ENCODE measurements at places on chromosomes 2 and 18.

GRCh38 chr2:193894081-193894480 is 1699.3 kb upstream of the TMEFF2 start:
- no peak for DNase-seq

- DNase-seq, result no peak
Observed at GRCh38 chr2:142723236-142723635, 154.2 kb upstream of the KYNU start.

GRCh38 chr2:108459441-108459840 is 10.4 kb downstream of the GCC2 start:
- DNase-seq, result no peak

DNA sequence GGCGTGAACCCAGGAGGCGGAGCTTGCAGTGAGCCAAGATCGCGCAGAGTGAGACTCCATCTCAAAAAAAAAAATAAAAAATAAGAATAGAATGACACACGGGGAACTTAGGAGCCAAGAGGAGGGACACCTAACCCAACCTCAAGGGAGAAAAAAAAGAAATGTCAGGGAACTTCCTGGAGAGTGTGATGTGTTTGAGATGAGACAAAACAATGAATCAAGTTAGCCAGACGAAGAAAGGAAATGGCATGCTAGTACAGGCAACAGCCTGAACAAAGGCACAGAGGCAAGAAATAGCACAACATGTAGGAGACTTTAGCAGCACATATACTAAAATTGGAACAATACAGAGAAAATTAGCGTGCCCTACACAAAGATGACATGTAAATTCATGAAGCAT is 36.7 kb upstream of the PAPOLG start:
- DNase-seq, result no peak

DNA sequence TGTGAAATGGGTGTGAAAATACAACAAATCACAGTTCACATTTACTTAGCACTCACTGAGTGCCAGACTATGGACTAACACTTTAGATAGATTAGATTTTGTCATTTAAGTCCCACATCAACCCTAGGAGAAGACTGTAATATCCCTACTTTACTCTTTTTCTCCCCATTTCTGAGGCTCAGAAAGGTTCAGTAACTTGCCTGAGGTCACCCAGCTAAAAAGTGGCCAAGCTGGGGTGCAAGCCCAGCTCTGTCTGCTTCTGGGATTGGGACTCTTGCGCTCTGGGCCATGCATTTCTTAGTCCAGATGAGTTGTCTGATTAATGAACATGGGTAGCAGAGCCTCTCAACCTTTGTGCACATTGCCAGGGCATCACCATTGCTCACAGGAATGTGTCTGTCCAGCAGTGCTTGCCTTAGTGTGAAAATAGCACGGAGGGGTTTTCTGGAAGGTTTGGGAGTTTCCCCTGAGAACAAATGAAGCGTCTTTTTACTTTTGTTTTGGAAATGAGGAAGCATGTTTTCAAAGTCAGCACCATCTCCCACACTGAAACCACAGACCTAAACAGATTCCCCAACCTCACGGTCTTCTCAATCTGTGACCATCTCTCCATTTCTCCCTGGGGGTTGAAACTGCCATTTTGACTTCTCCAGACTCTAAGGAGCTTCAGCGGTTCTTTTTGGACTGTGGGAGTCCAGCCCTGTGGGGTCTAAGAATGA is 31.9 kb downstream of the NRP2 start:
- DNase-seq, result peak; percentile 79

GRCh38 chr2:104786204-104786603 is 67.7 kb upstream of the POU3F3 start:
- DNase-seq, result no peak

- DNase-seq, result no peak
Observed at GRCh38 chr2:37625156-37625555, 46.3 kb downstream of the CDC42EP3 start.

GRCh38 chr2:164935118-164936101 is 19.9 kb downstream of the SLC38A11 start:
- no peak for DNase-seq

DNA sequence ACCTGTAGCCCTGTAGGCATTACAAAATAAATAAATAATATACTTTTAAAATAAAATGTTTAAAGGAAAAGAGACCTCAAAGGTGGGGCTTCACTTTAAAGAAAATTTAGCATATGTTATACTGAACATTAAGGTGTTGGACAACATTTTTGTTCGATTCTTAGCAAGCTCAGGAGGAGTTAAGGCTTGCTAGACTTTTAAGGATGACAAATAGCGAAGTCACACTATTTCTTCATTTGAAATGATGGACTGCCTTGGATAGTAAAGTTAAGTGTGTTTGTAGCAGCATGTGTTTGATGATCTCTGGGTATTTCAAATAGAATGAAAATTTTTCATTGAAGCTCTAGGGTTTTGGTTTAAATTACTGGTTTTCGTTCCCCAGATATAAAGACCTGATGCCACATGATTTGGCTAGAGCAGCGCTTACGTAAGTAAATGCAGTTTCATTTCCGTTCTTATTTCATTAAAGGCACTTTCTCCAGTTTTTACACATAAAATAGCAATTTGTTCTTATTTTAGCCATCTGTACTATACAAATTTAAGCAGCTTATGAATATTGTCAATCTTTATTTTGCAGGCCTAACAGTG is 24.9 kb downstream of the HADHB start:
- DNase-seq, result no peak

DNA sequence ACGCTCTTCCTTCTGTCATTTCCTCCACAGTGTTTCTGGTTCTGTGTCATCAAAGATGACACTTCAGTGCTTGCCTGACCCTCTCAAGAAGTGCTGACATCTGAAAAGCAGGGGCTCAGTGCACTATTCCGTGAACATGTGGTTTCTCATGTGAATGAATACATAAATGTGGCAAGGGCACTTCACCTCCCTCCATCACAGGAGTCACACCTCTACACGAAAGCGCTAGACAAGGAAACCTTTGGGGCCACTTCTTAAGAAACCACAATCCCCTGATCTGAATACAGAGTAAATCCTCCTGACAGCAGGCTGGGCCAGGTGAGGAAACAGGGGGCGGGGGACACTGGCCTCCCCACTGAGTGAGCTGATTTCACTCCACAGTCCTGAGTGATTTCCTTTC is 145.8 kb upstream of the ACAA2 start:
- no peak for DNase-seq

Data from lung microvascular endothelial cell (primary cell).